ENCODE measurements at places on chromosomes 3 and 15.

GRCh38 chr3:101729586-101729985 is 5.2 kb downstream of the CEP97 start:
- peak; percentile 36 for DNase-seq

- DNase-seq = peak; percentile 53
Observed at GRCh38 chr15:63971904-63972303, 74.4 kb downstream of the DAPK2 start.

DNA sequence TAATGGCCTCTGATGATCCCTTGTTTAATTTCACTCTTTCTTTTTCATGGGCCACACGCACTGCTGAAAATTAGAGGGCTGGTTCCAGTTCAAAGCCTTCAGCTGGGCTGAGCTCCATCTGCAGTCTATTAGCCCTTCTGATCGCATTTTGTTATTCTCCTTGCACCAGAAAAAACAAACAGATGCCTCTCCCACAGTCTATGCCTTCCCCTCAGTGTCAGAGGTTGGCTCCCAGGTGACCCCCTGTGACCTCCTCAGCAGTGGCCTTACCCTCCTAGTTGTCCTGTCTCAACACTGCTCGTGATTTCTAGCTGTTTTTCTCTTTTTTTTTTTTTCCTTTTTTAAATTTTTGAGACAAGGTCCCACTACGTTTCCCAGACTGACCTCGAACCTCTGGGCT is 77.1 kb upstream of the PRTG start:
- DNase-seq = no peak

DNA sequence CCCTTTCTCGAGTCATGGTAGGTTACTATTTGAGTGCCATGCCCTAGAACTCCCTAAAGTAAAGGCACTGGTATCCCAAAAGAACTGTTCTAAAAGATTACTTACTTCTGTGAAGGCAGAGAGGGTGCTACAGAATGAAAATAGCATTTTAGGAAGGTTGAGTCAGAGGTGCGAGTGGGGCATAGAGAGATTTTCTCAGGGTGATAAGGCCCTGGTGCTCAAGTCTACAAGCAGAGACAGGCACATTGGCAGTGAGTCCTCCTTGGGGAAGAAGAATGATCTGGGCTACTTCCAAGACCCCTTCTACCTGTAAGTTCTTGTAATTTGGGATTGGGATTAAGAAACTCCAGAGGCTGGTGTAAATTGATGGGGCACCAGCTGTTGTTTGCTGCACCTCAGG is 96.7 kb downstream of the AKAP13 start:
- no peak for DNase-seq

- no peak for DNase-seq
Observed at GRCh38 chr3:61839256-61839655, 277.9 kb downstream of the PTPRG start.

- DNase-seq = peak; percentile 94
Observed at GRCh38 chr3:67526246-67526645, 128.2 kb downstream of the SUCLG2 start.

DNA sequence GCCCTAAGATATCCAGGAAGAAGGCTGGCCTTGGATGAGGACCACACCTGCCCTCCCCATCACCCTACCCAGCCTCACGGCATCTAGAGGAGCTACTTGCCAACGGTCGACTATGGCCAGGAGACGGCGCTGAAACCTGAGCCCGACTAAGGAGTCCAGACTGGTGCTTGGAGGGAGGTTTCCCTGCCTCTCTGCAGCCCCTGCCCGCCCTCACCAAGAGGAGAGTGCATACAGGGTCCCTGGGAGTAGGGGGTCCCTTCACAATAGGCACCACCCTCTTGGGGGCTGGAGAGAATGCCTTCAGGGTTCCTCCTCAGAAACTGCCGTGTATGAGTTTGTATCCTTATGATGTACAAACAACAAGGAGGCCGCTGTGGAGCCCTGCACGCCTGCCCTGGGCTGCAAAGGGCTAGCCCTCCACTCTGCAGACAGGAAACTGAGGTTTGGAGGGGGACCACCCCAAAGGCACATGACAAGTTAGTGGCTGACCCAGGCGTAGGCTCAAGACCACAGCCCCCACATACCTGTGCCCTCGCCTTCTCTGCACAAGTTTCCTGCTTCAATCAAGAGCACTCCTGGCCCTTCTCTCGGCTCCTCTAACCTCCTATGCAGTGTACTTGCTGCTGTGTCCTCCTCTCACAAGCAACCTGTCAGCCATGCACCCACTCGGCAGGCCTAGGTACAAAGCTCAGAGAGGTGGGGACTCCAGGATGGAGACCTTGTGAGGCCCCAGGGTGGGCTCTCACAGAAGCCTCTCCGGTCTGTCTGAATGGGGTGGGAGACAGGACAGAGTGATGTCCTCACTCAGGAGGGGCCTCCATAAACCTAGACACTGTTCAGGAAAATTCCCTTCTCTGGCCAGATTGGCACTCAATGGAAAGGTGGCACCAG is 7.4 kb downstream of the KLF15 start:
- DNase-seq = no peak

DNA sequence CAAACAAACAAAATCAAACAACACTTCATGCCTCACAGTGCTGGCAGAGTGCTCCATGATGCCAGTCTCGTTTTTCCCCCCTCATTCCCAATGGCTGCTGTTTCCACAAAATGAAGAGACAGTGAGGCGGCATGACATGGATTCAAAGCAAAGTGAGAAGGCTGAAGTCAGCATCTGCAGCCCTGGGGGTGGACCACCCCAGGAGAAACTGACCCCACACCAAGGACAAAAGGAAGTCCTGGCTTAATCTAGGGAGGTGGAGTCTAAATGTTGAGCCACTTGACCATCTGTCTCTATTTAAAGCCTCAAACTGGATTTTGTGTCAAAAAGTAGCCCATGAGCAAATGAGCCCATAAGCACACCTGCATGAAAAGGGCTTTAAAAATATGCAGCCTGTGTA is 151.2 kb upstream of the RORA start:
- no peak for DNase-seq

DNA sequence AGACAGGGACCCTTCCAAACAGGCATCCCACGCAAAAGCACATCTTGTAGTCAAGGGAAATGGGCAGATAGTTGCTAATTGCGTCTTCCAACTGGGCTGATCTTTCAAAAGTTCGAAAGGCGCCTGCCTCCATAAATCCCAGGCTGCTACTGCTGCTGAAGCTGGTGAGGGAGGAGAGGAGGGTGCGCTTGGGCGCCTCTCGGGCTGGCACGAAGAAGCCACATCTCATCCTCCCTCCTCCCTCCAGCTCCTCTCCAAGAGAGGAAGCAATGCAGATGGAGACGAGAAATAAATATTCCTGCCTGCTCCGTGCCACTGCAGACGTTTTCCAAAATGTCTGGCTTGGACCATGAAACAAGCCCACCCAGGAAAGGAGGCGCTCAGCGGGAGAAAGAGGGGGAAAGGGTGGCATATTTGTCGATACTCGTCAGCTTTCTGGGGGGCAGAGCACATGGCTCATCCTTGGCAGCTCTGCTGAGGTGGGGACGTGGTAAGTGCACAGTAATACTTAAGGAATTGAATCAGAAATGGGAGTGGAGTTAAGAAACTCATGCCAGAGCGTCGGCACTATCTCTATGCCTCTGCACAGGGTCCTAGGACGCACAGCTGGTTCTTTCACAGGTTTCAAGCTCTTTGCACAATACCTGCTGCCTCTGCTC is 88.9 kb upstream of the FEZF2 start:
- DNase-seq = no peak

DNA sequence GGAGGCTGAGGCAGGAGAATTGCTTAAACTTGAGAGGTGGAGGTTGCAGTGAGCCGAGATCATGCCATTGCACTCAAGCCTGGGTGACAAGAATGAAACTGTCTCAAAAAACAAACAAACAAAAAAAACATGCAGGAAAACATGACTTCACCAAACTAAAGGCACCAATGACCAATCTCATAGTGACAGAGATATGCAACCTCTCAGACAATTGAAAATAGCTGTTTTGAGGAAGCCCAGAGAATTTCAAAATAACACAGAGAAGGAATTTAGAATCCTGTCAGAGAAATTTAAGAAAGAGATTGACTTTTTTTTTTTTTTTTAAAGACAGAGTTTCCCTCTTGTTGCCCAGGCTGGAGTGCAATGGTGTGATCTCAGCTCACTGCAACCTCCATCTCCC is 26.1 kb downstream of the NCBP2 start:
- no peak for DNase-seq

GRCh38 chr3:150691414-150692040 is 12.2 kb downstream of the ERICH6 start:
- DNase-seq = no peak

DNA sequence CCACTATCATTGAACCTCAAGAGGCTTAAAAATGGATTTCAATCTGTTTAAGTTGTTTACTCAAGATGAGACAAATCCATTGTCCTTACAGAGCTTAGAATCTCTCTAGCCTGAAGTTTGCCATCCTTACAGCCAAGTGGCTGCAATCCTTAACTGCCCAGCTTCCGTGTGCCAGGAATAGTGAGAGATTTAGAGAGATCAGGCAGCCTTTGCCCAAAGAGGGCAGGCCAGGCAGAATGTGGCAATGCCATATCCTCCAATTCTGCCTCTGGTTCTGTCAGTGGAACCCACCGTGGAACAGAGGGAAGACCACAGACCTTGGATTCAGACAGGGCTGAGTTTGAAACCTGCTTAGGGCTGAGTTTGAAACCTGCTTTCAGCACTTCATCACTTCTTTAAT is 374.3 kb downstream of the VPS13C start:
- DNase-seq = no peak

DNA sequence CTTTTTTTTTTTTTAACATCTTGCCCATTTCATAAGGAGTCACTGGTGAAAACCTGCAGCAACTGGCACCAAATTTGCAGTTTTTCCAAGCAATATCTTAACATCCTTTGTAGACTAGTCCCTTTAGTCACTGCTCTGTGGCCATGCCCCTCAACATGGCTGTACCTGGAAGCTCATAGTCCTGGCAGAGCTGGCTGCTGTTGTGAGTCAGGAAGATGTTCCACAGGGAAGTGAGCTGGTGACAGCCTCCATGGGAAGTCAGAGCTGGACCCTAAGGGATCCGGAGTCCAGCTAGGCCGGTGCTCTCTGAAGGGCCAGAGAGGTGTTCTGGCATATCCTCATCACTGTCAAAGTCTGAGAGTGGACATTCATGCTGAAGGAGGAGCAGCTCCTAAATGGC is 99.3 kb upstream of the ZBED2 start:
- no peak for DNase-seq

GRCh38 chr3:188974856-188975599 is 196.7 kb upstream of the TPRG1 start:
- DNase-seq = peak; percentile 91

GRCh38 chr3:33911525-33912322 is 113.3 kb downstream of the PDCD6IP start:
- DNase-seq = peak; percentile 92

DNA sequence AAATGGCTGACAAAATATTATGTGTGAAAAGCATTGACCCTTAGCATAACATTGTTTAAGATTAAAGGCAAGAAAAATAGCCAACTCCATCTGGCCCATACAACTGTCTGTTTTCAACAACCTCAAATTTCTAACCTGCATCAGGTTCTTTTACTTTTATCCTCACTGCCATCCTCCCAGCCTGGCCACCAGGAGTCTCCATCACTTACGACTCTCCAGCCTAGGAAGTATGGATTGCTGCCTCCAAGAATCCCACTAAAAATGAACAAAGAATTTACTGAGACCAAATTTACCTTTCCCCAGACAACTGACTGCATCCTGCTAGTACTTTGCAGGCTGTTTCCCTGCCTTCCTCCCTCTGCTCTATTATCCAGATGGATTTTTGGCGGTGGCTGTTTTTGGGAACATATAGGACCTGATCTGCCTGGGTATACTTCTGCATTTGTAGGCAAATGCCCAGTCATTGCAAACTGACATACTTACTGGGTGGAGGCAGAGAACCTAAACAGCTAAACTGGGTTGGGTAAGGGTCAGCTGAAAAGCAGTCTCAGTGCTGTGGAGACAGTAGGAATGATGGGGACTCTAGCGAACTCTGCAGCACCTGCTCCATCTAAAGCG is 144.2 kb downstream of the GHSR start:
- DNase-seq = no peak

DNA sequence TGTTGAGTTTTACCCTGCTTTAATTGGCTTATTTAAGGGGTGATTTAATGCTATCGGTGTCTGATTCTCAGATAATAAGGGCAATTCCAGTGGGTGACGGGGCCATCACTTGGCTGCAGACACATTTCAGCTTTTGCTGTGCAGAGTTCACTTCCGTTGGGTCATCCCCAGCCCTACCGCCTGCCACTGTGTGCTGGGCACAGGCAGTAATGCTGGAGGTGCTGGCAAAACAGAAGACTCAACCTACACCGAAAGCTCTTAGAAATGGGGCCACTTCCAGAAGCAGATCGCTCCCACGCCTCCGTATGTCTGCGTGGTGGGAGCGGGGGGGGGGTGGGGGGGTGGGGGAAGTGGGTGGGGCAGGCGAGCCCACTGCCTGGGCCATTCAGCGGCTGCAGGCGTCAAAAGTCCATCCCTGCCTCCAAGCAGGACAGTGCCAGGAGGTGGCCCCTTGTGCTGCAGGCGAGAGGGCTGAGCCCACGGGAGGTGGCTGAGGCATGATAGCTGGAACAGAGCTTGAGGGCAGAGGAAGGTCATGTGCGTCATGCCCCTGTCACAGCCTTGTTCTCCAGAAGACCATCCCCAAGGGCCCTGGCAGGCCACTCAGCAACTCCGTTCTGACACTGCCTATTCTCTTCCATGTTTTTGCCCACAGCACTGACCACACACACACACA is 128.3 kb downstream of the ATP10A start:
- DNase-seq = no peak

DNA sequence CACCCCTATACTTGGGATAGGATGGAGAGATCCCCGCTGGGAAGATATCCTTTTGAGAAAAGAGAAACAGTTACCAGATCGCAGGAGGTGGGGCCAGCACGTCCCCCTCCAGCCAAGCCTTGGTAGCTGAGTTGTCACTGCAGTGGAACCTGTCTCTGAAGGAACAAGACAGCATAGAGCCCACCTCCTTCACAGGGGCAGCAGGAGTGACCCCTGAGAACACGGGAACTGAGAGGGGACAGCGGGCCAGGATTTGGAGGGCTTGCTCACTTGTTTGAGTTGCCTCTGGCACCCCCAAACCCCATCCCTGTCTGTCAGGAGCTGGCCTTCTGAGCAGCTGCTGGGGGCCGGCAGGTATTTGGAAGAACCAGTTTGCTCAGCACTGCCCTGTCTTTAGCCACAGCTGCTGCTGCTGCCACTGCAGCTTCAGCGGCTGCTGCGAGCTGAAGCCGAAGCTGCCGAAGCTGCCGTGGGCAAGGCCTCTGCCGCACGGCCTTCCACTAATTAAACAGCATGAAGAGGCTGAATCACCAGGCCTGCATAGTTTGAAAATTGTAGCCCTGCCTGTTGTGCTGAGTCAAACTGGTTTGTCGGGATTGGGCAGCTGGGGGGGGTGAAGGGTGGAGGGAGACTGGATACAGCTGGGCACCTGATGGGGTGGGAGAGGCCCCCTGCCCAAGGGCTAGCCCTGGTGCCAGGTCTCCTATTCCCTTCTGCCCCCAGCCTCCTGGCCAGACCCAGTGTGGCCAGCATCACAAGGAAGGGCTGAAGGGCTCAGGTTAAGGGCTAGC is 4.0 kb downstream of the EPHB3 start:
- DNase-seq = no peak

GRCh38 chr15:89993349-89993748 is 7.8 kb upstream of the ZNF710 start:
- peak; percentile 78 for DNase-seq

All from MV-4-11 (cell line).